Inflammatory macrophage (primary cell): ENCODE measurements at places on chromosomes 3 and 15.
A peak's percentile ranks its signal among the peaks of the same experiment; 100 is the strongest.

DNA sequence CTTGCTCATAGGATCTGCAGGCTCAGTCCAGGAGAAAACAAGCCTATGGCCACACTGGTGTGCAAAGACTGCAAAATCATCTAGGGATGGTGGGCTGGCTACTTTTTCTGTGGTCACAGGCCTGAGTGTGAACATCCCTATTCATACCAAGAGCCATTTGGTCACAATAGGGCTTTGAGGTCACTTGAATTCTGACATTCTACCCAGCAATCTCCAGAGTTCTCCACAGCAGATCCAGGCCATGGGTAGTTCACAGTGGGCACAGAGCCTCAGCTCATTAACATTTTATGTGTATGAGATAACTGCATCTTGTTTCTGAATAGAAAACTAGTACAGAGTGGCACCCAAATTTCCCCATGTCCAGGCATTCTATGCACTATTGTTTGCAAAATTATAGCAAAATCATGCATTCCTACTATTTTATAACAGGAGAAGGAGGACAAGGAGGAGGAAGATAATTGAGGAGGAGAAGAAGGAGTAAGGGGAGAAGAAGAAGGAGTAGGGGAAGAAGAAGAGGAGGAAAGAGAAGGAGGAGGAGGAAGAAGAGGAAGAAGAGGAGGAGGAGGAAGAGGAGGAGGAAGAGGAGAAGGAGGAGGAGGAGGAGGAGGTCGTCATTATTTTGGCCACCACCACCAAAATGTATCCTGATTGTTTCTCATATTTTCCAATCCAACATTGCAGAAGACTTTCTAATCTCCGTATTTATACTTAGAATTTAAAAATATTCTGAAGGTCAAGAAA, 129.0 kb downstream of the SEMA6D start:
- no peak for DNase-seq

- peak; percentile 20 for DNase-seq
Measured at GRCh38 chr15:60423537-60423936, 25.8 kb upstream of the ANXA2 start.

DNA sequence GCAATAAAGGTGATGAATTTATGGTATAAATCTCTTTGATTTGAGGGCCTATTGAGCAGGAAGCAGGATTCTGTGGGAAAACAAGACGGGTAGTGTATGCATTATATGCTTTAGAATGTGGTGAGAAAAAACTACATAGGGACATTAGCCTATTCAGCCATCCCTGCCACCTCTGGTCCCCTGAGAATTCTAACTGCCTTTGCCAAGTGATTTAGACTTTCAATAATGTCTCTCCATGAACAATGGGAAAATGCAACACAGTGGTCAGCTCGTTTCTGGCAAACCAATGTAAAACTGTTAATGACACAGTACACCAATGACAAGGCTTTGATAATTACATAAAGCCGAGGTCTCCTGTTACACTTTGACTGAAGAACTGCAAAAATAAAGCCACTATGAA, 314.7 kb upstream of the CNTN4 start:
- DNase-seq = no peak

DNA sequence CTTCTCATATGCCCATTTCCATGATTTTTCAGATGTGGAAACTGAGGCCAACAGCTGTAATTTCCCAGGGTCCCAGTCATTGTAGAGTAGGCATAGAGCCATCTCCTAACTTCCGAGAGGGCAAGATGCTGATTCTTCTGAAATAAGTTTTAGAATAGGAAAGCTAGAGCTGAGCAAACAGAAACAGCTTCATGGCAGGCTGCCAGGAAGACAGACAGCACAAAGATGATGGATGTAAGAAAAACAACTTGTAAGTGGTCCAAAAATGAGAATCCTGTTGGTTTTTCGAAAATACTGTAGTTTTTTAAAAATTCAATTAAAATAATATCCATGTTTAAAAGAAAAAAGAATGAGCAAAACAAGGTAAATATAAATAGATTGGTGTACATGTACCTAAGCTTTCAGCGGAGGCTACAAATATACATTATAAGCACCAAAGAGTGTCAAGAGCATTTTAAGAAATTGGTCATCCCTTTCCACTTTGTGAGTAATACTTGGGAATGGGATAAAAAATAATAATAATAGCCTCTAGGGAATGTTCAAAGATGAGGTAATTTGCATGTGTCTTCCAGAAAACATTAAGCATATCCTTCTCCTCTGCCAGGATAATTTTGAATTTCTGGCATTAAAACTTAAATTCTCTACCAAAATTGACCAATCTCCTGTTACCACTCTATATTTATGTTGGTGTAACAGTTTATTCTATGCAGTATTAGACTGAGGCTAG, 406.6 kb downstream of the MECOM start:
- no peak for DNase-seq

DNA sequence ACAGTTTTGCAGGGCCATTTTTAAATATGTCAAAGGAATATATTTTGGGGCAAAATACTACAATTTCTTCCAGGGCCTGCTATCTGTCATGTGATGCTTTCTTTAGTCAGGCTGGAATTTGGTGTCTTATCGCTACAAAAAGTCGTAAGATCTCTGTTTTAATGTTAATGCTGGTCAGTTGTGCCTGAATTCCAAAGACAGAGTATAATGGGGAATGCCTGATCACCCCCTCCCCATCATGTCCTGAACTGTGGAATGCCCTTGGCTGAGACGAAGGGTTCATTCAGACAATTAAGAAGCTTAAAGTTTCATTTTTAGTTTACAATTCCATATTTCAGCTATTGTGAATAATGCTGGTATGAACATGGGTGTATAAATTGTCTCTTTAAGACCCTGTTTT, 203.0 kb downstream of the TBC1D5 start:
- DNase-seq = no peak

GRCh38 chr3:127688022-127688415, 15.3 kb downstream of the ABTB1 start:
- DNase-seq = no peak

- DNase-seq = no peak
Measured at GRCh38 chr3:2810723-2811122, 299.5 kb downstream of the IL5RA start.

DNA sequence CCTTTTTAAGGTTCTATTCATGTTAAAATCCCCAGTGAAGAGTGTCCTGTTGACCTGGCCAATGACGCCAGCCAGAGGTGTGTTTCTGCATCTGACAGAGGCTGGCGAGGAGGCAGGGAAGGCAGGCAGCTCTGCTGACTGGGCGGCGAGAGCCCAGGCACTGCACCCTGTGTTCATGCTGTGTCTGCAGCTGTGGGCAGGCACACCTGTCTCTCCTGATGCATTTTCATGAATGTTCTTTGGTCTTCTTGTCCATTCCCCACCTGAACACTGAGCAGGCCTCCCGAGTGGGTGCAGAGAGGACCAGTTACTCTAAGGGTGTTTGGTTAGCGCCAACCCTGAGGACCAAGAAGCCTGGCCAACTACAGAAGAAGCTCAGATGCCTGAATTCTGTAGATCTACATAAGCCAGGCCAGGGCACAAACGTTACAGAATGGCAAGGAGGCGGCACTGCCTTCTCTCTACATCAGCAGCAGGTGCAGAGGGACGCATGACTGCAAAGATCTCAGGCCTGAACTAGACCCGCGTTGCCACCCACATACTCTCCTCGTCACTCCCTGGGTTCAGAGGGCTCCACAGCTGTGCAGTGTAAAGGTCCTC, 233.7 kb downstream of the OCA2 start:
- no peak for DNase-seq

DNA sequence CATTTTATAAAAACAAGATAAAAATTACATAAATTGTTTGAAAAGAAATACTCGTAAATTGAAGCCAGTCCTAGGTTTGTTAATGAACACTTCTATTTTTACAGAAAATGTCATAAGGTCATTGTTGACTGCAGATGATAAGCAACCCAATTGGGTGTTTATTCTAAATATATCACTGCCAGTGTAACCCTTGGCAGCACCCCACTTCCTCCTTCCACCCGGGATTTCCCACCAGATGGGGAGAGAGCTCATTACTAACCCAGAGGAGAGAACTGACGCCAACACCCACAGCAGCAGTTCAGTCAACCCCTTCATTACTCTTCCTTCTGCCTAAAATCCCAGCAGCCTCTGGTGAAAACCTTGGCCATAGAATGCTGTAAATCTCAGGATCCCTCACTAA, 307.6 kb downstream of the GAP43 start:
- peak; percentile 3 for DNase-seq
